ENCODE measurements at places on chromosomes 5 and 9.
A peak's percentile ranks its signal among the peaks of the same experiment; 100 is the strongest.

- DNase-seq, result peak; percentile 50
Observed at GRCh38 chr9:137453643-137454081, 5.5 kb downstream of the NSMF start.

- no peak for DNase-seq
Observed at GRCh38 chr5:39164016-39164415, 55.3 kb downstream of the FYB1 start.

DNA sequence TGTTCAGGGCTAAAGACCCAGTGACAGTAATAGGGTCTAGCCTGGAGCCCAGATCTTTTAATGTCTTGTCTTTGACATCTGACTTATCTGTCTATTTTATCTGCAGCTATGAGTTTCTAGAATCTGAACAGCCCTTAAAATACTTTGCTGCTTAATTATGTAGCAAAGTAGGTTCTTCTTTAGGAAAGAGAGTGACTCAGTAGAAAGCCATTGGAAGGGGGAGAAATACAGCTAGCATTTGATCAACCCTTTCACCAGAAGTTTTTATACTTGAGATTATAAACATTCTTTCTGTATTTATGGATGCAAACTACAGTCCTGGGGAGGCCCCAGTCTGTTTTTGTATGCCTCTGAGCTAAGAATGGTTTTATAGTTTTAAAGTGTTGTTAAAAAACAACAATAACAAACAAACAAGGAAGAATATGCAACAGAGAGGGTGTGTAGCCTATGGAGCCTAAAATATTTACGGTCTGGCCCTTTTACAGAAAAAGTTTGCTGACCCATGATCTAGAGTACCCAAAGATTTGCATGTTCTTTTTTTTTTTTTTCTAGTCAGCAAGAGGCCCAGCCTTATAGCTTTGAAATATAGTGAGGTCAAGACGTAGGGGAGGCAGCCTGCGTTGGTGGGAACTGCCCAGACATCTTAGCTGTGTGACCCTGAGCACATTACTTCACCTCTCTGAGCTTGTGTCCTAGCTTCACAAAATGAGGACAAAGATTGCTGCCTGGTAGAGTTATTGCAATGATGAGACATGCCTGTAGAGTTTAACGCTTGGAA is 9.7 kb downstream of the GSN start:
- no peak for DNase-seq

GRCh38 chr9:27765266-27766072 is 192.2 kb upstream of the C9orf72 start:
- no peak for DNase-seq

GRCh38 chr9:108552459-108553040 is 303.2 kb downstream of the ACTL7B start:
- DNase-seq, result no peak

DNA sequence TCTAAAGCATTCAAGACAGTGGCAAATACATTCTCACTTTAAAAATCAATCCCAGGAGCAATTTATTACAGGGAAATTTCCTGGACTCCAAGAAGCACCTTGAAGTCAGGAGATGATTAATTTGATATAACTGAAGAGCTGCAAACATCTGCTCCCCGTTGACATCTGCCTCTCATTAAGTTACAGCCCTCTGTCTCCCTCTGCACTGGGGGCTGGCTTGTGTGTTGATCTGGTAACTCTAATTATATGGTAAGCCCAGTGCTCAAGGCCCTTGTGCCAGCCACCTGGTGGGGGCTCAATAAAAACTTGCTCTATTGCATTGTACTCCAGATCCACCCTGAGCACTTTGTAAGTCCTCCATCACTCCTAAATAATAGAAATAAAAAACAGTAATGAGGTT is 131.1 kb upstream of the ZNF462 start:
- DNase-seq, result no peak

- no peak for DNase-seq
Observed at GRCh38 chr5:98158440-98158839, 615.0 kb upstream of the RGMB start.

DNA sequence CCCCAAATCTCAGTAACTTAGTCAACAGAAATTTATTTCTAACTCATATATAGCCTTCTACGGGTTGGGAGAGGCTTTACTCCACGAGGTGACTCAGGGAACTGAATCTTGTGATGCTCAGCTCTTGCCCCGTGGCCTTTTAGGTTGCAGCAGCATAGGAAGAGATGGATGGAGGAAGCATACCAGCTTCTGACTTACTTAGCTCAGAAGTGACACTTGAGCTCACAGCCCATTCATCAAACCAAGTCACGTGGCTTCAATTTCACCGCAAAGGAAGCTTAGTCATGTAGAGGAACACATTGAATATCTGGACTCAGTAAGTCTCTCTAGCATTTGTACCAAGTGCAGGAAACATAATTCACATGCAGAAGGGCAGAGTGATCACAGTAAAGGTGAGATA is 124.1 kb upstream of the KCNN2 start:
- DNase-seq, result no peak

DNA sequence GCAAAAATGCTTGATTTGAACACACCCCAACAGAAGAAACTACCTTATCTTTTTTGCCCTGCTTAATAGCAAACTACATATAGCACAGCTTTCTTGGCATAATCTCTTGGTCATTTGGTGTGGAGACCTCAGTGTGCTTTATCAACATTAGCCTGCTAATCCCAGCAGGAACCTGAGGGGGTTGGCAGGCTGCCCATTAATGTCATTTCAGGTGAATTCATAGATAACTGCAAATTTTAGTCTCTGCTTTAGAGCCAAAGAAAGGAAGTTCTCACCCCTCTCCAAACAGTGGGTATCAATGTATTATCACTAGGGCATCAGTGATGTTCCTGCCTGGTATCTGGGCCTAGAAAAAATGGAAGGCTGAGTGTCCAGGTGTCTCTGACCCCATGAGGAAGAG is 489.0 kb downstream of the NTRK2 start:
- DNase-seq, result no peak

DNA sequence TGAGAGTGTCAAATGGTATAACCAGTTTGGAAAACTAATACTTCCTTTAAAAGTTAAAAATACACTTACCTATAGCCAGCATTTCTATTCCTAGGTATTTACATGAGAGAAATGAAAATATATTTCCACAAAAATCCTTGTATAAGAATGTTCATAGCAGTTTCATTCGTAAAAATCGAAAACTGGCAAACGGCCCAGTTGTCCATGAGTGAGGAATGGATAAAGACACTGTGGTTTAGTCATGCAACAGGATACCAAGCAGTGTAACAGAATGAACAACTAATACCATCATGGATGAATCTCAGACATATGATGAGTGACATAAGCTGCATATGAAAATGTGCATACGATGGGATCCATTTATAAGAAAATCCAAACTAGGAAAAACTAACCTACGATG is 136.7 kb downstream of the MACROH2A1 start:
- DNase-seq, result no peak

- no peak for DNase-seq
Observed at GRCh38 chr5:173385832-173386360, 57.7 kb upstream of the STC2 start.

GRCh38 chr5:593511-593910 is 18.6 kb upstream of the CEP72 start:
- DNase-seq, result no peak

DNA sequence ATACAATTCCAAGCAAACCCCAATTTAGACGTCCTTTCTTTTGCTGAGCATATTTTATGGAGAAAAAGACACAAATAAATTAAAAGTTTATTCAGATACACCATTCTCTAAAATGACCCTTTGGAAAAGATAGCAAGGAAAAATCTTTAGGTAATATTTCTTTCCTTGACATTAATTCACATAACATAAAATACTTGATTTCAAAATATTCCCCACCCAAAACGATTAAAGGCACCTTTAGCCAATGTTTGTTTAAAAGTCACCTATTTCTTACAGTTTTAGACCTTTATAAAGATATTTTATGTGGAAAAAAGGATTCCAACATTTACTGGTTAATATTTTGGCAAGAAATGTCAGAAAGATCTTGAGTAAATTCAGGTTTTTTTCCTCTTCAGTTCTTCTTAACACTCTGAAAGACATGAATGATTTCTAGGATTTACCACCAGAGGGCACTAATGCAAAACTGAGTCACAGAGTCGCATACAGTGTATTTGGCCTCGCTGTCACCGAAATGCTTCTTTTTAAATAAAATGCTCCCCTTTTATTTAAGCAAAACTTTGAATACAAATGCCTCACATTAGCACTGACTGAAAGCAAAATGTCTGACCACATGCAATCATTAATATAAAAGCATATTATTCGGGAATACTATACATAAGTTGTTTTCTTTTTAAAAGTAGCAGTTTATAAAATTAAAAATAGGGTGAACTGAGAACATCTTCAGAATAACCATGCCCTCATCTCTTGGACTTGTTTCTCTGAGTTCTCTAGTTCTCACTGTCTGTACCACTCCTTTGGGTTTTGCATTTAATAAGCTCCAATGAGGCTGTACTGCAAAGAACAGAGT is 122.5 kb downstream of the SLC1A3 start:
- DNase-seq, result no peak

DNA sequence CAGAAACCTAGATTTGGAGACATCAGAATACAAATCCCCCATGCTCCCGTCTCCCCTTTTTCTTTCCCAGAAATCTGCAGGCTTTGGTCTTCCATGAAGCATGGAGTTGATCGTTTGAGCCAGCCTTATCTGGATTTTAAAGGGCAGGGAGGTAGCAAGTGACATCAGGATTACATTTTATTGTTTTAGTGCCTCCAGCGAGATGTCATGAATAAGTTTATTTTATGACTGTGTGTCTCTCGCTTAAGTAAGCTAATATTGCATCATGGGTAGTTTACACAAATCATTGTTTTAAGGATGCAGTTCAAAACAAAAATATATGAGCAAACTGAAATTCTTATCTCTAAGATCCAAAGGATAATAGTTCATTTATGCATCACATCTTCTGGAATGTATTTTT is 50.7 kb upstream of the TNFSF8 start:
- DNase-seq, result no peak

- no peak for DNase-seq
Observed at GRCh38 chr9:1980387-1980786, 34.8 kb upstream of the SMARCA2 start.

DNA sequence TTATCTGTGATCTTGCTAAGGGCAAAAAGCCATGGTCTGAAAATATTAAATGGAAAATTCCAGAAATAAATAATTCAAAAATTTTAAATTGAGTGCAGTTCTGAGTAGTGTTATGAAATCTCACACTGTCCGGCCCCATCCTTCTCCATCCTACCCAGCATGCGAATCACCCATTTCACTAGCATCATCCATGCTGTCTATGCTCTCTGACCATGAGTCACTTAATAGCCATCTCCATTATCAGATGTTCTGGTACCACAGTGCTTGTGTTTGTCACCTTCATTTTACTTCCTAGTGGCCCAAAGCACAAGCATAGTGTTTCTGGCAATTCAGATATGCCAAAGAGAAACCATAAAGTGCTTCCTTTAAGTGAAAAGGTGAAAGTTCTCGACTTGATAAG is 63.3 kb upstream of the SMC5 start:
- no peak for DNase-seq

- no peak for DNase-seq
Observed at GRCh38 chr5:399296-400281, 43.4 kb upstream of the EXOC3 start.

DNA sequence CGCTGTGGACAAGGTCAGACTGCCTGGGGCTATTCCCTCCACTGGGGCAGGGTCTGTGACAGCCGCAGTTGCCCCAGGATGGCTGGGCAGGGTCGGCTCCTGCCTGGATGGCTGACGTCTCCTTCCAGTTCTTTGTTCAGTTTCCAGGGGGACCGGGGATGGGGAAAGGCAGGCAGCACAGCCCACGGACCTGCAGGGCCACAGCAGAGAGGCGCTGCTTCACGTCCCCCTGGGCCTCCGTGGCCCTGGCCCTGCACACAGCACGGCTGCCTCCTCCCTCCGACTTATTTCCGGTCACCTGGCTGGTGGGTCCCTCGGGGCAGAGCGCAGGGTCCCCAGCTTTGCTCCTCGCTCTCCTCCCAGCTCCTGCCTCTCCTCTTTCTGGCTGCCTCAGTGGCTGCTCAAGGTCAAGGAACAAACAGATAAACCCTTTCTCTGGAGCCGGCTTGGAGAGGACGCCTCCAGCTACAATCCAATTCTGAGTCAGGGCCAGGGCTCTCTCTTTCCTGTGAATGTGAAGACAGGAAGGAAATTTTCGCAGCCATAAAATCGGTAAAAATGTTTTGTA is 169.7 kb downstream of the C9orf50 start:
- DNase-seq, result no peak

GRCh38 chr9:89747596-89747995 is 142.8 kb downstream of the GADD45G start:
- no peak for DNase-seq

DNA sequence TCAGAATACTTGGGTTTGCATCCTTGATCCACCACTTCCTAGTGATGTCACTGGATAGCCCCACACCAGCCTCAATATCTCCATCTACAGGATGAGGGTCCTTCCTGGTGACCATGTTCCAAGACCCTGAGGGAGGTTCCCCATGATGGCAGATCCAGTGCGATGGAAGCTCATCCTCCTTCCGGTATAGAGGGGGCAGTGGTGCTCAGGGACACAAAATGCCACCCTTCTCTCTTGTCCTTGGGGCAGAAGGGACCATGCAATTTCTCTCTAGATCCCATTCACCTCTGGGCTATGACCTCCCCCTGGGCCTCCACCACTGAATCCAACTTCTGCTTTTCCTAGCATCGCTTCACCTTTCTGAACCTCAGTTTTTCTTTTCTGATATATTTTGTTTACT is 5.4 kb upstream of the SLC25A51 start:
- no peak for DNase-seq

- DNase-seq, result peak; percentile 12
Observed at GRCh38 chr5:1445313-1445688, at the start of gene SLC6A3. SLC6A3 (minus strand) TSS chr5:1445440; CDS start chr5:1443197, 2,243 bp downstream.

Measured in stimulated activated CD4-positive, alpha-beta T cell treated with anti-CD3 and anti-CD28 coated beads, TNF-alpha, amount 100 ng/mL, for 1 hour (primary cell).